T-cell (primary cell): ENCODE measurements at places on chromosomes 4 and X.

DNA sequence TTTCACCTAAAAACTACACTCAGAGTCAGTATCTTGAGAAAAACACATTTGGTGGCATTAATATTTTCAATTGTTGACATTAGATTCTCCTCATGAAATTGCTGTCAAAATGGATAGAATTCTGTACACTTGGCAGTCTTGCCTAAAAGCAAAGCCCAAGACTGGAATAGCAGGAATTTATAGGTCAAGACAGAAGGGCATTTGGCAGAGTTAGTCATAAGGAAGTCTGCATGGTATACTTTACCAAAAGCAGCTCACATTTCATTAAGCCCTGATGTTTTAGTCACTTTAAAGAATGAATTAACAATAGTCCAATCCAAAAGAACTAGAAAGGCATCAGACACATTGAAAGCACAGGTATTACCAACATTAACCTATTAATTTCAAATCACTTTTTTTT lies 7.1 kb downstream of the CCDC160 start:
- DNase-seq = no peak

DNA sequence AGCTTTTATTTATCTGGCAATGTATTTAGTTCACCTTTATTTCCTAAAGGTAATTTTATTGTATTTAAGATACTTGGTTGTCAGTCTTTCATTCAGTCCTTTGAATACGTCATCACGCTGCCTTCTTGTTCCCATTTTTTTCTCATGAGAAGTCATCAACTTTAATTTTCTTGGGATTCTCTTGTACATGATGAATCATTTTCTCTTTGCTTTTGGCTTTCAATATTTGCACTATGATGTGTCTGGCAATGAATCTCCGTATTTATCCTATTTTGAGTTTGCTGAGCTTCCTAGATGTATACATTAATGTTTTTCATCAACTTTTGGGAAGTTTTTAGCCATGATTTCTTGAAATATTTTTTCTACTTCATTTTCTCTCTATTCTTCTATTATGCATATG lies 28.4 kb downstream of the CLDN2 start:
- DNase-seq = no peak

GRCh38 chr4:137495578-137495977 lies 36.7 kb downstream of the PCDH18 start:
- no peak for DNase-seq

DNA sequence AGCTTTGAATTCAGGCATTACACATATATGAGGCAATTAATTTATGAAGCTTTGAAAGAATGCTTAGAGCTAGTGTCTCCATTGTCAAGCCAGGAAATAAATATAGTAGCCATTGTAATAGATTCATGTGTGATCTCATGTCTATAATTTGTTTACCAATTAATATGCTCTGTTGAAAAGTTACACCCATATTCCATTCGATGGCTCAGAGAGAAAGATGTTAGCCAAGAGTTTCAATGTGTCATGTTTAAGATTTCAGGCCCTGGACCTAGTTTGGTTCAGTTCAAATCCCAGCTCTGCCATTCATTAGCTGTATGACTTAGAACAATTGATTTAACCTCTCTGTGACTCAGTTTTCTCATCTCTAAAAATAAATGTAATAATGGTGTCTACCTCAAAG lies 263.3 kb downstream of the SNCA start:
- DNase-seq = no peak
